ENCODE measurements at places on chromosomes 16 and 17. TPM values are rescaled to one million over a fixed set of nuclear protein-coding genes. Genes with fewer than 3 reads are reported as not detected.

Gene ABCA8
- 1.8 TPM for polyA plus RNA-seq

Gene TBC1D26
- 0.04 TPM for polyA plus RNA-seq

Gene WIPI1
- polyA plus RNA-seq: 69.4 TPM

Gene AIPL1
- not detected for polyA plus RNA-seq

Gene SEPTIN1
- 0.24 TPM for polyA plus RNA-seq

Gene CTRB2
- not detected for polyA plus RNA-seq

Gene PFAS
- 20.5 TPM for polyA plus RNA-seq

- DNase-seq: peak; percentile 28
Measured at GRCh38 chr16:3951861-3952736, 71.6 kb upstream of the CREBBP start.

- no peak for DNase-seq
Measured at GRCh38 chr17:69516911-69517310, 102.4 kb downstream of the MAP2K6 start.

- no peak for DNase-seq
Measured at GRCh38 chr16:78639775-78640174, 540.3 kb downstream of the WWOX start.

- DNase-seq: no peak
Measured at GRCh38 chr17:44921122-44921882, 6.0 kb upstream of the GFAP start.

DNA sequence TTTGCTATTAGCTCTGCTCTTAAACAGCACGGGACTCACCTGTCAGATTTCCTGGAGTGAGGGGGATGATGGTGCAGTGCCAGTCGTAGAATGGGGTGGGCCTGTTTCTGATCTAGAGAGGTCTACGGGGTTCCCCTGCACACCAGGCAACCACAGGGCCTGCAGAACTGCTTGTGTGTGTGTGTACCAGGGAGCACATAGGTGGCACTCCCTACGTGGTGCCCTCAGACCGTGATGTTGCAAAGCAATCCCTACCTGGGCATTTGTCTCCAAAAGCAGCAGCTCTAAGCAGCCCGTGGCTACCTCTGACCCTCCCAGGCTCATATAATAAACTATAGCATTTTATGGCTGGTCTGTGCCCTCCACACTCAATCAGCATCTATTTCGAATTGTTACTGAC is 38.5 kb downstream of the MPRIP start:
- no peak for DNase-seq

DNA sequence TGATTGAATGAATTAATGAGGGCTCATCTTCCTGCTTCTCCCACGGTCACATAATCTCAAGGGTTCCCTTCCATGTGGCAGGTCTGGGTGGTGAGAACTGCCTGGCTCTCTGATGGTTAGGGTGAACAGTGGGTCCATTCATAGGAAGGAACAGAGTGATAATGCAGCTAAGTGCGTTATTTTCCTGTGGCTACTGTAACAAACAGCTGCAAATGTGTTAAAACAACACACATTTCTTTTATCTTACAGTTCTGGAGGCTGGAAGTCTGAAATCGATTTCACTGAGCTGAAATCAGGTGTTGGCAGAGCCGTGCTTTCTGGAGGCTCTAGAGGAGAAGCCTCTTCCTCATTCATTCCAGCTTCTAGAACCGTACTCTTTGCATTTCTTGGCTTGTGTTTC is 95.3 kb downstream of the BMERB1 start:
- no peak for DNase-seq

DNA sequence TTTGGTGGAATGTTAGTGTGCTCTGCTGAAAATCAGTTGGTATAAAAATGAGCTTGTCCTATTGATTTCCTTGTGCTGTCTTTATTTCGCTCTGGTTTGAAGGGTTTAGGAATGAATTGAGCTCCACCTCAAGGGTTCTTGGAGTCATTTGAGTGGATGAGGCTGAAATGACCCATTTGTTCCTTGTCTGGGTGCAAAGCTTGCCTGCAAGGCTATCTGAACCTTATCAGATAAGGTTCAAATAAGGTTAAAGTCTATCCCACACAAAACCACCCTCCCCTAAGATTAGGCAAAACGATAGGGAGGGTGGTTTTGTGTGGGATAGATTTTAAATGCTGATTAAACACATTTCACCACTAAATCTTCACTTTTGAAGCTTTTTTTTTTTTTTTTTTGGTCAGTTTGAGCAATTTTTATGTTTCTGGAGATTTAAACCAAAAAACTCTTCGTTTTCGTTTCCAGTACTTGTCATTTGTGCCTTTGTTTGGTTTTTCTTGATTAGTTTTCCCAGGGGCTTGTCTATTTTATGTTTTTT is 62.7 kb downstream of the ARHGAP44 start:
- no peak for DNase-seq

DNA sequence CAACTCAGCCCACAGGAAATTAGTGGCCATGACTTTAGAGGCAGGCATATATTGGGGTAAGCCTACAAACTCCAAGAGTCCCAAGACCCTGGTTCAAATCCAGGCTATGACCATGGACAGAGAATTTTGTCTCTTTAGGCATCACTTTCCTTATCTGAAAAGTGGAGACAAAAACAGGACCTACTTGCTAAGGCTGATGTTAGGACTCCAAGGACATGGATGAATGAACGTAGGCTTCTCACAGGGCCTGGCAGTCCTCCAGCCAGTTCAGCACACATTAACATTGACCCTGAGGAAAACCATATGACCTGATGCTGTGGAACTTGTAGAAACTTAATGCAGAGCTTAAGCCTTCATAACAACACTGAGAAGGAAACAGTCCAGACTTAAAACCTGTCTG is 1.4 kb downstream of the FKBP10 start:
- DNase-seq: peak; percentile 36

GRCh38 chr17:22193113-22193512 is 500.8 kb downstream of the KCNJ18 start:
- DNase-seq: no peak

- peak; percentile 49 for DNase-seq
Measured at GRCh38 chr17:78767806-78768205, 14.3 kb downstream of the CYTH1 start.

GRCh38 chr17:65698381-65699061 is 137.1 kb upstream of the AXIN2 start:
- peak; percentile 76 for DNase-seq

DNA sequence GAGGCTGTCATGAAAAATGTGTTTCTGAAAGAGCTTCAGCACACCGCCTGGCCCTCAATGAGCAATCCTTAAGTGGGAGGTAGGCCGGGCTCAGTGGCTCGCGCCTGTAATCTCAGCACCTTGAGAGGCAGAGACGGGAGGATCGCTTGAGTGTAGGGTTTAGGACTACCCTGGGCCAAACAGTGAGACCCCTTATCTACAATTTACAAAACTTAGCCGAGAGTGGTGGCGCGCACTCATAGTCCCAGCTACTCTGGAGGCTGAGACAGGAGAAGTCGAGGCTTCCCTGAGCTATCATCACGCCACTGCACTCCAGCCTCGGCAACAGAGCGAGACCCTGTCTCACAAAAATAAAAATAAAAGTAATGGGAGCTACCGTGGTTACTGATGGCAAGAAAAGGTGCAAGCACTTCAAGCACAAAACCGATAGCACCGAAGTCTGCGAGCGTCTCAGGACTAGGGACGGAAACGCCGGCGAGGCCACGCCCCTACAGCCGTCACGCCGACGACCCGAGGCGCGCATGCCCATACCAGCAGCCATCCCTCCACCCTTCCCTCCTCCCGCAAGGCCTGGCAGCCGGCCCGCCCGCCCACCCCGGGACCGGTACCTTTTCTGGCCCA is 607 bp downstream of the THUMPD1 start:
- peak; percentile 74 for DNase-seq

GRCh38 chr17:76398523-76399174 is 14.2 kb downstream of the SPHK1 start:
- DNase-seq: no peak

DNA sequence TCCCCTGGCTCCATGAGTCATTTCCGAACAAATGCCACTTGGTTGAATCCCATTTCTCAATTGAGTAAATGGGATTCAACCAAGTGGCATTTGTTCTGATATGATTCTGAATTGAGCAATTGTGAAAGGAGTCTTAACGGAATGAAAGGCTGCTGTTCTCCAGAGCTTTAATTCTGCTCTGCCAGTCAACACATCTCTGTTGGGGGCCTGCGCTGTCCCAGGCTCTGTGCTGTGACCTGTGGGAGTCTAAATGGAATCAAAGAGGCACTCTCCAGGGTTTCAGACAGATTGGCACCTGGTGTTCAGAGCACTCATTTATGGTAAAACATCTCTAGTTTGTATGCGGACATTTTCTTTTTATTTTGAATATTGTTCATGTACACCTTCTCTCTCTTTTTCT is 126.2 kb downstream of the WSCD1 start:
- DNase-seq: no peak

DNA sequence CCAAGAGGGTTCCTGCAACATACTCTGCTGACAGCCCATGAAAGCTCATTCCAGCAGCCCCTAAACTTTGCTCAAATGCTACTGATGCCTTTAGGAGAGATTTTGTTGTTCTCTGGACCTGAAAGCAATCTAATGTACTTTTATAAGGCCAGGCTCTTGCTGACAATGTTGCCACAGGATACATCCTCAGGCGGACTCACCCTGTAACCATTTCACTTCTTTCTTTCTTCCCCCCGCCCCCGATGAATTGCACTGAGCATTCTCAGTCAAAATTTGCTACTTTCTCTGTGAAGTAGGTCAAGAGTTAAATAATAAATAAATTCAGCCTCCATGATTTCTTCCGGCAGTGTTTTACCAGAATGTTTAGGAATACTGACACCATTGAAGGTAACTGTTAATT is 1.5 kb downstream of the GAS7 start:
- no peak for DNase-seq

DNA sequence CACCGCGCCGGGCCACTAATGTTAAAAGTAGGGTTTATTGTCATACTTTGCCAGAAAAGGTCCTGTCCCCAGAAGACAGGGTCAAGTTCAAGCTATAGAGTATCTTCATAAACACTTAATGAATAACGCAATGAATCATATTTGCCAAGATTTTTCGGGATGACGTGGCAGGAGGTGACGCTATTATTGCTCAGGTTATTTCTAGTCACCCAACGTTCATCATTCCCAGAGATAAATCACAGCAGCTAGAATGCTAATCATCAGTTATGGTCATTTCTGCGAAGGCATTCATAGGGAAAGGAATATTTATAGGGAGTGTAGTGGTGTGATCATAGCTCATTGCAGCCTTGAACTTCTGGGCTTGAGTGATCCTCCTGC is 2.0 kb downstream of the TMC5 start:
- peak; percentile 4 for DNase-seq

DNA sequence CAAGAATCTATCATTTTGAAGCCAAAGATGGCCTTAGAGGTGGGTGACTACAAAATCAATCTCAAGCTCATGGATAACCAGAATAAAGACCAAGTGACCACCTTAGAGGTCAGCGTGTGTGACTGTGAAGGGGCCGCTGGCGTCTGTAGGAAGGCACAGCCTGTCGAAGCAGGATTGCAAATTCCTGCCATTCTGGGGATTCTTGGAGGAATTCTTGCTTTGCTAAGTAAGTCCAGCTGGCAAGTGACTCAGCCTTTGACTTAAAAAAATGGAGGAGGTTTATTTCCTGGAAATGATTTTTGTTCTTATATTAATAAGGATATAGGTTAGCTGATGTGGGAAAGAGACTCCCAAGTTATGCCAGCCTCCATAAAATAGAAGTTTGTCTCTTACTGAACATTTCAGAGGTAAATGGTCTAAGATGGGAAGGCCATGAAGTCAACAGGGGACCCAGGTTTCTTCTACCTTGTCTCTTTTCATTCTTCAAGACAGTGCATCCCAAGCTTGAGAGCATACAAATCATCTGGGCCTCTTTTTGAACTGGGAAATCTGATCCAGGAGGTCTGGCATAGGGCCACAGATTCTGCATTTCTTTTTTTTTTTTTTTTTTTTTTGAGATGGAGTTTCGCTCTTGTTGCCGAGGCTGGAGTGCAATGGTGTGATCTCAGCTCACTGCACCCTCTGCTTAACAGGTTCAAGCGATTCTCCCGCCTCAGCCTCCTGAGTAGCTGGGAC is 19.8 kb upstream of the TANGO6 start:
- DNase-seq: peak; percentile 89

GRCh38 chr17:11909348-11909747 is 87.9 kb downstream of the ZNF18 start:
- DNase-seq: no peak

DNA sequence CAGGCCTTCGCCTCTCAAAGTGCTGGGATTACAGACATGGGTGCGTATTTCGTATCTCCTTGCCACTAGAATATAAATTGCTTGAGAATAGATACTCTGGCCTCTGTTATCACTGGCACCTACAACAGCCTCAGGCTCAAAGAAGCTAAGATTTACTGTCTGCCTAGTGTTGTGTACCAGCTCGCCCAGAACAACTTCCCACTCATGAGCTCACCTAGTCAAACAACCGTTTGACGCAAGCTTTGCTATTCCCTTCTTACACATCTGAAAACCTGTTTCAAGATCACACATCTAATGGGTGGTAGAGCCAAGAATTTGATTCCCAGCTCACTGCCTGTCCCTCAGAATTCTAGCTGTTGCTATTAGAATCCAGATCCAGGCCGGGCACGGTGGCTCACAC is 24.4 kb downstream of the MIS12 start:
- DNase-seq: no peak

- peak; percentile 33 for DNase-seq
Measured at GRCh38 chr17:28427371-28427770, 21.4 kb upstream of the SLC46A1 start.

DNA sequence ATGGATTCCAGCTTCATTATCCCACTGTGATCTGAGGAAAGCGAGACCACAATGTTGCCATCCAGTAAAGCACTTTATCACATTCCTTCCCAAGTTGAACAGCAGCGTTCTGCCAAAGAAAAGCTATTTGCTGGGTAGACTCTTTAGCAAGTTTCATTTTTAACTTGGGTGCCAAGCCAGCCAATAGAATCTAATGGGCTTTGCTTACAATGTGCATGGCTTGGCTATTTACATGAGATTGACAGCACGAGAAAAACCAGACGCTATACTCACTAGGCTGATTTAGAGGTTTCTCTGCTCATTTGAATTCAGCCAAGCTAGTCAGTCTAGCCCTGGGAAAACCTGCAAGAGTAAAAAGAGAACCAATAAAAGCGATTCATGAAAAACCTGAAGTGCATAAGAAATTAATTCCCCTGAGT is 108.9 kb downstream of the CDH13 start:
- no peak for DNase-seq

- DNase-seq: no peak
Measured at GRCh38 chr16:13997526-13997925, 73.6 kb upstream of the MRTFB start.

DNA sequence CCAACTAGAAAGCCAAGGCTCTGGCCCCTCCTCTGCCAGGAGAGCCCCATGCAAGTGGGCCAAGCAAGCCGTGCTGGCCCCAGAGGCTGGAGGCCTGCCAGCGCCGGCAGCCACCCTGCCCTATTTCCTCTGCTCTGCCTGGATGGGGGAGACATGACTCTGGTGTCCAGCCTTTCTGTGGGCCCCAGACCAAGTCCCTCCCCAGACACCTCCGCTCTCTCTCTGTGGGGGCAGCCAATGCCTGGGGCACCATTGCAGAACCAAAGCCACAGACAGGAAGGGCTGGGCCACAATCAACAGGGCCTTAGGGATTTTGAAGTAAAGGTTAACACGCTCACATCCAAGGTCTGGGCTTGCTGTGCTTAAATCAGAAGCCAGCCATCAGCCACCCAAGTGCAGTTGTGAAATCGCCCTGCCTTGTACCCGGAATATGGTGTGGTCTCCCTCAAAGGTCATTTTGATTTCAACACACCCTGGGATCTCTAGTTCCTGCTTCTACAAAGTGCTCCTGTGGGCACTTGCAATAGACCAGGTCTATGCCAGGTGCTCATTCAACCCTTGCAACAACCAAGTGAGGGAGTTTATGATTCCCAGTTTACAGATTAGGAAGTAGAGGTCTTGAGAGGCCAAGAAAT is 63.5 kb upstream of the TEX2 start:
- no peak for DNase-seq

All from IMR-90 (cell line).